ENCODE measurements at places on chromosomes 5 and 9.

DNA sequence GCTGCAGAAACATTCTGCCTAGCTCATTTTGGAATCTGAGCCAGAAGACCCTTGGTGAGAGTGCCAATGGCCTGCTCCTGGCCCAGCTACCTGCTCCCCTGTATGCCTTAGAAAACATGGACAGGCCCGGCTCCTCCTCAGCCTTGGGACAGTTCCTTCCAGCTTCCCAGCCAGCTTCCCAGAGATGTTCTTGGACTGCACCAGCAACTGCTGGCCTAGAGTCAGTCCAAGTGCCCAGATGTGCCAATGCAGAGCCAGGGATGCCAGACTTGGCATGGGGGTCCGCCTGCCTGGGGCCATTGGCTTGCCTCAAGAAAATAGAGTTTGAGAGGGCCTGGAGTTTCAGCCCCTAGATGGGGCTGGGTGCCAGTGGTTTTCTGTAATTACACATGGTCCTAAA lies 142.2 kb upstream of the TRIM32 start:
- no peak for DNase-seq

DNA sequence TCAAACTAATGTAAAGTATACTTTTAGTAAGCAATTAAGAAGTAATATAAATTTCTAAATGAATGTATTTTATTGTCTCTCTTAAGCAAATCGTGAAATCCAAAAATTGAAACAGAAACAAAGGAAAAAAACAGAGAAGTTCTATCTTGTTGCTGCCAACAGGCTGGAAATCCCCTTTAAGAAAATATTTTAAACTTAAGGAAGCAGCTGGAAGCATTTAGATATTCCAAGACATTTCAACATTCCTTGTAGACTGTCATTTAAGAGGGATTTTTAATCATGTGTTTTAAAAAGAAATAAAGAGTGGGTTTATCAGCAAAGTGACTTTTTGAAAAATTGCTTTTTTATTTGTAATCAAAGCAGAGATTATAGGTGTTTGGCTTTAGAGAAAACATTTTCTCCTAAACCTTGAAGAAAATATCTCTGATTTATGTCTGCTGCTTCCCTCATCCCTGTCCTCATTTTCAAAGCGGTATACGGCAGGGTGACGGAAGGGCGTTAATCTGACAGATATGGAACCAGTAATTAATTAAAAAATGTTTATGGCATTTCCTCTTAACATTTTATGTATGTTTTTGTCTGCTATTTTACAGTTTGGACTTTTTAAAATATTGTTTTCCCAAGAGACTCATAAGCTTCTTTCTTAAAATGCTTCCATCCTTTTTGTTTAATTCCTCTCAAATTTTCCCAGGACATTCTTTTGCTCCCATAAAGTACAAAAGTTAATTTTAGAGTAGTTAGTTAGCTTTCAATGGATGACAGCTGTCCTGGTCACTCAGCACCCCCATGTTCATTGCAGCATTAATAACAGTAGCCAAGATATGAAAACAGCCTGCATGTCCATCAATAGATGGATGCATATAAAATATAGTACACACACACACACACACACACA lies 245.6 kb downstream of the LURAP1L start:
- no peak for DNase-seq

GRCh38 chr5:54302267-54302687 lies 8.1 kb downstream of the ARL15 start:
- no peak for DNase-seq

- no peak for DNase-seq
Observed at GRCh38 chr5:127586066-127586770, 62.7 kb upstream of the CTXN3 start.

DNA sequence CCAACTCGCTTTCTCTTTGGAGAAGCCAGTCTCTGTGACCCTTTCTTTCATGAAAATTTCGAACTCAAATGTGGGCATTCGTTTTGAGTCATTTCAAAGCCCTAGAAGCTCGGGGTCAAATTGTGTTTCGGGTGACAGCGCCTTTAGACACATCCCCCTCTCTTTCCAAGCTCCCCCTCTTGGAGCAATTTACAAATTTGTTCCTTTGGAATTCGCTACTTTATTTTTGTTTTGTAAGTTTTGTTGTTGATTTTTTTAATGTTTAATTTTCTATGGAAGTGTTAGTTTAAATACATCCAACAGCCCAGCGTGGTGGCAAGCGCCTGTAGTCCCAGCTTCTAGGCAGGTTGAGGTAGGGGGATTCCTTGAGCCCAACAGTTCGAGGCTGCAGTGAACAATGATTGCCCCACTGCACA lies 4.6 kb upstream of the BARX1 start:
- DNase-seq, result no peak

GRCh38 chr9:136858844-136859757 lies 7.0 kb downstream of the MAMDC4 start:
- DNase-seq, result no peak

DNA sequence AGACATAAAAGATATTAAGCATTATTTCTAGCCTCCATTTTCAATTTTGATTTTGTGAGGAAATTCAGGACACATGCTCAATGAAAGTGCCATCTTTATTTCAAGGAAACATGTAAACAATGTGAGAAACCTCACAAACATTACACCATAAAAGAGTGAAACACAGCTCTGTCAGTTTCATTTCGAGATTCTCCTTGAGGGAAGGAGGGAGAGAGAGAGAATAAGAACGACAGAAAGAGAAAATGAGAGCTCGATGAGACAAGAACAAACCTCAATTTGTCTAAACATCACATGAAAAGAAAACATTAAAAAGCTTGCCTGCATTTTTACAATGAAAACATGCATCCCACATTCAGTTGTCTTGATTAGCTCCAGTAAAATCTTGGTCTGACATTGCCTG lies 553.5 kb upstream of the MEF2C start:
- DNase-seq, result no peak

- DNase-seq, result no peak
Observed at GRCh38 chr9:132239999-132240840, 78.4 kb downstream of the NTNG2 start.

DNA sequence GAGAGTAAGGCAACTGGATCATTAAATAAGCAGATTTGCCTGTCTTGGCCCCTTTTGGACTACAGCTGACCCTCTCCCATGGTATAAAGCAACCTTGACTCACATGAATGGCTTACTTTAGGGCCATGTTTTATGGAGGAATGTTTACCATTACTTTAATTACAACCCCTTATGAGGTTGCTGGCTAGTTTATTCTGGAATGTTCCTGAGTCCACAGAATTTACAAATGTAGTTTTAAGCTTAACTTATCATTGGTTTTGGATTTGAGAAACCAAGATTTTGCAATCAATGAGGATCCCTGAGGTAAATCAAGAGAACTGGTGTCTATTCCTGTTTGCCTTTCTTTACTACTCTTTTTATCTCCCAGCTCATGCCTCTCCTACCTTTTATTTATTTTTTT lies 15.7 kb downstream of the SLC28A3 start:
- no peak for DNase-seq

GRCh38 chr5:153964191-153964879 lies 74.4 kb downstream of the FAM114A2 start:
- no peak for DNase-seq

GRCh38 chr5:164671640-164672039 lies 1166.2 kb downstream of the MAT2B start:
- no peak for DNase-seq

DNA sequence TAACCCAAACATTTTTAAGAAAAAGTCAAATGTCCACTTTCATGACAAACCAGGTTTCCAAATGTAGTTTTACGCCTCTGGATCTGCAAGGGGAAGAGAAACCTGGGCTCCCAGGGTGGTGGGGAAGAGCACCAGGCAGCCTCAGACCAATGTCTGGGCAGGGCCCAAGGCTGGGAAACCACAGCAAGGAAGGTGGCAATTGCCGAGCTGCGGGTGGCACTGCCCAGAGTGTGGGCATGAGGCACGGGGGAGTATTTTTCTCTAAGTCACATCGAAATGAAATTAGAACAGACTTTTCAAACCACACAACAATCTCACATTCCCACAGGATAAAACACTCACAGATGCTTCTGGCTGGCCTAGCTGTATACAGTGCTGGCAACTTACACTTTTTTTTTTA lies 32.6 kb upstream of the RASGEF1C start:
- DNase-seq, result no peak

DNA sequence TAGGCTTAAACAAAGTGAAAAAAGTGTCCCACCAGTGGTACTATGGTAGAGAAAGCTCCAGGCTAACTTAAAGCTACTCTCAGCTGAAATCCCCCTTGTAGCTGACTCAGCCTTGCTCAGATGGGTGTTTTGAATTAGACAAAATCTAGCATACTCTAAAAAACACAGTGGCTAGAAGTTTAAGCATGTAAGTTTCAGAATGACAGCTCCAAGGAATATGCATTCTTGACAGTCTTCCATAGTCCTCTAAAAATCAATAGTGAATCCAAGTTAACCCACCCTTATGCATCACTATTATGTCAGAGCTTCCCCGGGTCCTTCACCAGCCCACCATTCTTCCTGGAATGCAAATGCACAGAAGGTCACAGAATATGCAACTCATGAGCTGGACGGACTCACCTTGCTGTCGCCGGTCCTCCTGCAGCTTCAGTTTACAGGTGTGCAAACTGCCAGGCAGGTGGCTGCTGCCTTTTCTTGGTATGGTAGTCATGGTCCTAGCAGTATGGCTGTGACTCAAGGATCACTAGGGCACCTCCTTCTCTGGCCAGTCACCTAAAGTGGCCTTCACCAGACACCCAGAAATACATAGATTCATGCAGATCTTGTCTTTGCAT lies 668 bp downstream of the RANBP3L start:
- no peak for DNase-seq

DNA sequence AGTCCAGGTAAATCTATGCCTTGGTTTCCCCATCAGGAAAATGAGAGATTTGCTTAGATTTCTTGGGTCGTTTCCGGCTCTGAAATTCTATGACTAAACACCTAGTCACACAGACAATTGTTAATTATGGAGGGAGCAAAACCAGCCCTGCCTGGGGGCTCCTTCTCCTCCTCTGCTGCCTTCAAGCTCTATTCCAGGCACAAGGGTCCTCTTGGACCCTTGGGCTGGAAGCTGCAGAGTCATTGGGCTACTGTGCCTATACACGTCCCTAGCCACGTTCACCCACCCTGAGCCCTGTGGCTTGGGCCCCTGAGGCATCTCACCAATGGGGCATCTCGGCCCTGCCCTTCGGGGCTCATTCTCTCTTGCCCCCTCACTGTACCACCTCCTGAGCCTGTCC lies 73.8 kb upstream of the TBC1D2 start:
- no peak for DNase-seq

- DNase-seq, result no peak
Observed at GRCh38 chr5:133531178-133531577, 81.2 kb downstream of the FSTL4 start.

DNA sequence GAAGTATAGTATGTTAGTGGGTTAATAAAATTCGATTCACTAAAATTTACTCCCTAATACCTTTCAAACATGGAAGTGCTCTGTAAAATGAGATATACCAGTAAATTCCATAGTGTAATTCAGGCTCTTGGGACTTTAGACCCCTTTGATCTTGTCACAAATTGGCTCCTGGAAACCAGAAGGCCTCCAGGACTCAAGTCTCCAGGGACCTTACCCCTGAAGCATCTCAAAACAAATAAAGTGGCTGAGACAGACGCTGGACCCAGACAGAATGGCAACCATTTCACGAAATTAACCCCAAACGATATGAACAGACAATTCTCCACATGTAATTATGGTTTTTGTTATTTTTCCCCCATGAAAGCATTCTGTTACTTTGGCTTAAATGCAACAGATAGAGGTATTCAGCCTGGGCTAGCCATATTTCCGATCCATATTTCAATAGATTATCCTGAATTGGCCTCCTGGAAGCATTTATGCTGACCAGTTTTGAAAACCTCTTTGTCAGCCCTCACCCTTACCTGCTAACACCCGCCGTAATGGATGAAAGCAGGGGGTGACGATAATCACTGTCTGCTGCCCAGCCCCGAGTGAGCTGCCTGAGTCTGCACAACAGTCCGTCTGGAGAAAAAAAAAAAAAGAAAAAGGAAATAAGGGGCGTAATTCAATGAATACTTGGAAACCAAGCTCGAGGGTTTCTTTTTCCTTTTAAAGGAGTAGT lies 34.1 kb upstream of the EFNA5 start:
- no peak for DNase-seq

GRCh38 chr9:91421971-91422757 lies 1.5 kb downstream of the NFIL3 start:
- DNase-seq, result no peak

DNA sequence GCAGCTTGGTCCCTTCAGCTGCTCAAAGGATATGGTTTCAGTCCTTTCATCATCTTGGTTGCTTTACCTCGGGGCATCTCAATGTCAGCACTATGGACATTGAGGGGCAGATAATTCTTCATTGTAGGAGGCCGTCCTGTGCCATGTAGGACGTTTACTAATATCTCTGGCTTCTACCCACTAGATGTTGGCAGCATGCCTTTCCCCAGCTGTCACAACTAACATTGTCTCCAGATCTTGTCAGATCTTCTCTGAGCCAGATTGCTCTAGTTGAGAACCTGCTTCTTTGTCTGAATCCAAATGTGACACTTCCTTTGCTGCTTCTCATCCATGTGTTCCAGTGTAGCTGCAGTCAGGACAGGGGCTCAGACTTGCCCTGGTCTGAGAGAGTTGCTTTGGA lies 10.3 kb downstream of the PTPA start:
- DNase-seq, result peak; percentile 46

GRCh38 chr9:118595719-118596305 lies 773.4 kb downstream of the BRINP1 start:
- DNase-seq, result peak; percentile 46

DNA sequence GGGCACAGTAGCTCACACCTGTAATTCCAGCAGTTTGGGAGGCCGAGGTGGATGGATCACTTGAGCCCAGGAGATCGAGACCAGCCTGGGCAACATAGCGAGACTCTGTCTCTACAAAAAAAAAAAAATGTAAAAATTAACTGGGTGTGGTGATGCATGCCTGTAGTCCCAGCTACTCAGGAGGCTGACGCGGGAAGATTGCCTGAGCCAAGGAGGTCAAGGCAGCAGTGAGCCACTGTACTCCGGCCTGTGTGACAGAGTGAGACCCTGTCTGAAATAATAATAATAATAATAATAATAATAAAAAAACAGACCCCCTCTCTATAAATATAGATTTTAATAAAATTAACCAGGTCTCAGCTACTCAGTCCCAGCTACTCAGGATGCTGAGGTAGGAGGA lies 179.7 kb downstream of the AOPEP start:
- no peak for DNase-seq

- no peak for DNase-seq
Observed at GRCh38 chr9:90368928-90369327, 273.7 kb downstream of the DIRAS2 start.

- no peak for DNase-seq
Observed at GRCh38 chr5:53378590-53379247, 101.7 kb upstream of the FST start.

- DNase-seq, result peak; percentile 70
Observed at GRCh38 chr5:147303976-147304375, 69.2 kb downstream of the STK32A start.

DNA sequence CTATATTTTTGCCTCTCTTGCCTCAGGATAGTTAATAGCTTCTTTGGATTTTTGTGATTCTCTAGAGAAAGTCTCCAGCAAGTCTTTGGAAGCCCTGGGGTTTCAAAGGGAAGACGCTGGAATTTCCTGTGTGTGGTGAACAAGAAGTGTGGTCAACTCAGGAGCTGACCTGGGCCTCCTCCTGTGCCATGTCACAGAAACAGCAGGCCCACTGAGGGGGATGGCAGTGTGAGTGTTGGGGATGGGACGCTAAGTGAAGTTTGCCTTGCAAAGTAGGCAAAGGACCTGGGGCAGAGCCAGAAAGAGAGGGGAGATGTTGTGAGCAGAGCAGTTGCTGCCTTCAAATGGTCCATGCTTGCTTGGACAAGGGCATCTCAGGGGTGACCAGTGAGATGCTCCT lies 226.3 kb downstream of the DMRT2 start:
- DNase-seq, result no peak

- DNase-seq, result no peak
Observed at GRCh38 chr9:35736201-35736633, 3.8 kb downstream of the CREB3 start.

- no peak for DNase-seq
Observed at GRCh38 chr9:21825637-21826036, 23.2 kb downstream of the MTAP start.

Measured in GM04504 (cell line).